ENCODE measurements at places on chromosomes 4 and X.
A peak's percentile ranks its signal among the peaks of the same experiment; 100 is the strongest.

DNA sequence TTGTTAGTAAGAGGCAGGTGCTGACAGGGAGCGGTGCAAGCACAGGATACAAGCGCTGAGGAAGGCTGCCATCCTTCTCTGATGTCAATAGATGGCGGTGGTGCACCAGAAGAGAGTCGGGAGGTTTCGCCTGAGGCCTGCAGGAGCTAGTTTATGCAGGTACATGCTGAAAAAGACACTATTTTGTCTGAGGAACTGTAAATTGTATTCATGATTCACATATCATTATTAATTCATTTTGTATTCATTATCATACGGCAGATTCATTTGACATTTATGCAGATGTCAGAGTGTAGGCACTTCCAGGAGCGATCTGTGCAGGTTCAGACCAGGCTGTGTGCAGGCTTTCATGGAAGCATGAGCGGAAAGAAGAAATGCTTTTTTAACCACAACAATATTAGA is 824.0 kb downstream of the STIM2 start:
- no peak for DNase-seq

DNA sequence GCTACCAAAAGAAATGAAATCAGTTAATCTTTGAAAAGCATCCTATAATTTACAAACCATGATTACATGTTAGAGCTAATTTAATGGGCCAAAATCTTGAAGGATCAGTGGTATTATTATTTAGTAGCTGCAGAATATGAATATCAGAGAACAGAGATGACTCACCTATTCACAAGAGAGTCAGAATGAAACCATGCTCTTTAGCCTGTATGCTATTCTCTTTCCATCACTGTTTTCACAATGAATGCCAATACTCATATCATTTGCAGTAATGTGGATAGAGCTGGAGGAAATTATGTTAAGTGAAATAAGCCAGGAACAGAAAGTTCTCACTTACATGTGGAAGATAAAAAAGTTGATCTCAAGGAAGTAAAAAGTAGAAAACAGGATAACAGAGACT is 414.1 kb downstream of the CENPC start:
- DNase-seq, result no peak

GRCh38 chrX:49172280-49172780 is 632 bp downstream of the PLP2 start:
- DNase-seq, result peak; percentile 78

- DNase-seq, result no peak
Observed at GRCh38 chr4:35673137-35673536, 571.2 kb downstream of the ARAP2 start.

DNA sequence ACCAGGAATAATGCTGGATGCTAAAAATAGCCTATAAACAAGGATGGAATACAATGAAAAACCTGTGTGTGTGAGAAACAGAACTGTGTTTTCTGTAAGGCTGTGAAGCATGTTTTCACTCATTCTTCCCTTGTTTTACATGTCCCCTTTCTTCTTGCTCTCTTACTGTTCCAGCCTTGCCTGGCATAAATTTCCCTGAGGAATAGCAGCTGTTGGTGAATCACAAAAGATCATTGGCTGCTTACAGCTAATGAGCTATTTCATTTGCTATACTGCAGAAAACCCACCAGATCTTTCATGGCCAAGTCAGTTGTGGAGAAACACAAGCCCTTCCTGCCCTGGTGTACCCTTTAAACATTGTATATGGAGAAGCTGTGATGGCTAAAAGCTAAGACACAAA is 91.1 kb downstream of the LDB2 start:
- DNase-seq, result no peak

GRCh38 chr4:3062471-3062870 is 11.9 kb downstream of the HTT-AS start:
- no peak for DNase-seq

DNA sequence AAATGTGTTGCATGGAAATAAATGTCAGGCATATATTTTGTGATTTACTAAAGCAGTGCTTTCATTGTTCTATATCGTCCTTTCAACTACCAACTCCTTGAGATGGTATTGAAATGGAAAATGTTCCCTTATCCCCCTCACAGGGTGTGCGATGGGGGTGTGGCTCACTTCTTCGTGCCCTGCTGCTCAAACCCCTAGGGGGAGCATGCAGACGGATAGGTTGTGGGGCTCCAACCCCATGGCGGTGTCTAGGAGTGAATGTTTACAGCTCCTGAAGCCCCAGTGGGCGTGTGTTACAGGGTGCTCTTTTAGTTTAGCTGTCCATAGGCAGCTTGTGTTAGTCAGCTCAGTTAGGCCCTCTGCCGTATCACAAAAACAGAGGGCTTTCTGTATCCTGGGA is 287.7 kb upstream of the EMCN start:
- DNase-seq, result no peak

DNA sequence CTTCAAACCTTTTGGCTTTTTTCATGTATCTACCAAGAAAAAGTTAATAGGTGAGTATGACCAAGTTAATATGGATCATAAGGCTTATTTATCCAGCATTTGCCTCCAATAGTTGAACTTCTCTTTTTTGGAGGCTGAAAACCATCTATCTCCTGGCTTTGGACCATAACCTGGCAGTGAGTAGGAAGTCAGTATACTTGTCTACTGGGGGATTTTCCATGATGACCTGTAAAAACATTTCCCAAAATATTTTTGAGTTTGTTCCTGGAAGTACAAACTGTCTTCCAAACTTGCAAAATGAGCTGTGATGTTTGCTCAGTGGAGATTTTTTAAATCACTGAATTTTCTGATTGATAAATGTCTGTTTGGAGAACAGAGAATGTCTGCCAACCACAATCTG is 349.9 kb downstream of the FAM47B start:
- DNase-seq, result no peak

GRCh38 chr4:188110036-188110435 is 633 bp upstream of the TRIML2 start:
- no peak for DNase-seq

DNA sequence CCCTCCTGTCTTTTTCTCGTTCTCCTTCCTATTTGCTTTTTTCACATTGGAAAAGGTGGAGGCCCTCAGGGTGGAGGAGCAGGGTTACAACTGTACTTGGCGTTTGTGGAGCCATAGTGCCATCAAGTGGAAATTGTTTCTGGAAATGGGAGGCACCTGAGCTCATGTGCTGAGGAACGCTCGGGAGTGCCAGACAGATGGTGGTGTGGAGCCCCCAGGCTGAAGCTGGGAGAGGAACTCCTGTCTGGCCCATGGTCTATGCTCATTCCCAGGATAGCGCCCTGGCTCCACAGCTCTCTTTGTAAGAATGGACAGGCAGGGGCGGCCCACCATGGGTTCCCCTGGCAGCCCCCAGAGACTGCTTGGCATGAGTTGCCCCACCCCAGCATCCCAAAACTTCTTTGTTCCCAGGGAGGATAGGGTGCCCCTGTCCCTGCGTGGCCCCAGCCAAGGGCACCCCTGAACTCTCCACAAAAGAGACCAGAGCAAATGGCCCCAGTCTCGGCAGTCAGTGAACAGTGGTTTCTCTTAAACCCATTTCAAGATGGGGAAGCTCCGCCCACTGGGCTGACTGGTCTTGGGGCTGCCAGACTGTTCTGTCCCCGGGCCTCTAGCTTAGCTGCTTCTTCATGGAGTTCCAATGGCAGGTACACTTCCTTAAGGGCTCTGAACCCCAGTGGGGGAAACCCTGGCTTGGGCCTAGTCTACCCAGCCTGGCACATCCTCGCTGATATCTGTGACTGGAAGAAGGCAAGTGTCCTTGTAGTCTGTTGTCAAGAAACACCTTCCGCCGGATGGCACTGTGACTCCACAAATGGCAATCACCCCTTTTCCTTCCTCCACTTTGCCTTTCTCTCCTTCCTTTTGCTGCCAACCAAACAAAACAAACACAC is 70.1 kb downstream of the NBDY start:
- no peak for DNase-seq

GRCh38 chrX:116605576-116605975 is 142.8 kb upstream of the CT83 start:
- DNase-seq, result no peak

GRCh38 chrX:39725928-39726619 is 371.7 kb downstream of the BCOR start:
- no peak for DNase-seq

- DNase-seq, result no peak
Observed at GRCh38 chrX:71212536-71212935, 10.5 kb upstream of the GJB1 start.

DNA sequence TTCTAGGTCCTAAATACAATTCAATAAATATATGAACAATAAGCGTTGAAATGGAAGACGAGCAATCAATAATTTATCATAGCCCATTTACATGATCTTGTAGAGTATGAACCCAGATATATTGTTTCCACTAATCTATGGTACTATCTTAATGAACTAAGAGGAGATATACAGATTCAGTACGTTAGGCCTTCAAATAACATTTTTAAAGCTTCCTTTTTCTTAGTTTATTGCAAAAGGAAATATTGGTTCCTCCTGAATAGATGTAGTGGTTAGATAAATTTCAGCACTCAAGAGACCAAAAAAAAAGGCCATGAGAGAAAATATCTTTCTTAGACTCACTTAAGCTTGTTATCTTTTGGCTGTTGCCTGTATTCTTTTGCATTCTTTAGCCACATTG is 147.5 kb upstream of the PITX2 start:
- DNase-seq, result no peak

Measured in CD4-positive, alpha-beta T cell treated with Interleukin-10 for 1 hour (primary cell).